ENCODE measurements at places on chromosomes 2 and 18.

GRCh38 chr2:120736624-120737339, 1.1 kb downstream of the GLI2 start:
- DNase-seq, result no peak

GRCh38 chr2:169107645-169108044, 38.3 kb downstream of the DHRS9 start:
- no peak for DNase-seq

DNA sequence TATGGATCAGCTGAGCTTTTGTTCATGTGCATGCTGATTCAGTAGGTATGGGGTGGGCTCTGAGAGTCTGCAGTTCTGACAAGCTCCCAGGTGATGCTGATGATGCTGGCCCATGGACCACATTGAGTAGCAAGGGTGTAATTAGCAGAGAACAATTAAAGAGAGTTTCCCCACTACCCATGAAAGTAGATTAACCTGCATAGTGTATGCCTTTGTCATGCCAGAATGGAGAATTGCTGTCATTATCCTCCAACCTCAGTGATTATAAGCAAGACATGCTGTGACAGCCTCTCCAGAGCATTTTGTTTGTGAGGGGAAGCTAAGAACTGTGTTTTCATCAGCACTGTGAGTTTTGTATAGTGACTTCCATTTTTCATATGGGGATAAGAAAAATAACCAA, 59.5 kb upstream of the LYPD1 start:
- no peak for DNase-seq

GRCh38 chr2:157820193-157820592, 55.9 kb downstream of the ACVR1 start:
- DNase-seq, result no peak

DNA sequence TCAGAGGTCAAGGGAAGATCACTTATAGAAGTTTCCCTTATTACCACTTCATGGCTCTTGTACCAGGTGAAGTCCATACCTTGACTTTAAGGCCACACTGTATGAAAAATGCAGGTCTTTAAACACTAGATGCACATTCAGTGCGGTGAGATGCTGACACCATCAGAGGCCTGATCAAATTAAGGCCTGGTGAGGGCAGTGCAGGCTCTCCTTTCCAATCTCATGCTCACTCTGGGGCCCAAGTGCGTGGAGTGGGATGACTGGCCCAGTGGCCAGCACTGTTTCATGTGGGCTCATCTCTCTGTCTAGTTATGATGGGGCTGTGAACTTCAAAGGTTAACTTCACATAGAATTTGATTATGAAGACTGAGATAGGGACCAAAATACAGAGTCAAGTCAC, 281.1 kb downstream of the SLC4A3 start:
- no peak for DNase-seq

- DNase-seq, result no peak
Measured at GRCh38 chr2:166032361-166032760, 78.8 kb upstream of the TTC21B start.
